ENCODE measurements at places on chromosomes 2 and 18.

- DNase-seq: no peak
Measured at GRCh38 chr2:237411092-237411601, 2.8 kb downstream of the COL6A3 start.

- no peak for DNase-seq
Measured at GRCh38 chr2:222307143-222307756, 8.5 kb upstream of the PAX3 start.

DNA sequence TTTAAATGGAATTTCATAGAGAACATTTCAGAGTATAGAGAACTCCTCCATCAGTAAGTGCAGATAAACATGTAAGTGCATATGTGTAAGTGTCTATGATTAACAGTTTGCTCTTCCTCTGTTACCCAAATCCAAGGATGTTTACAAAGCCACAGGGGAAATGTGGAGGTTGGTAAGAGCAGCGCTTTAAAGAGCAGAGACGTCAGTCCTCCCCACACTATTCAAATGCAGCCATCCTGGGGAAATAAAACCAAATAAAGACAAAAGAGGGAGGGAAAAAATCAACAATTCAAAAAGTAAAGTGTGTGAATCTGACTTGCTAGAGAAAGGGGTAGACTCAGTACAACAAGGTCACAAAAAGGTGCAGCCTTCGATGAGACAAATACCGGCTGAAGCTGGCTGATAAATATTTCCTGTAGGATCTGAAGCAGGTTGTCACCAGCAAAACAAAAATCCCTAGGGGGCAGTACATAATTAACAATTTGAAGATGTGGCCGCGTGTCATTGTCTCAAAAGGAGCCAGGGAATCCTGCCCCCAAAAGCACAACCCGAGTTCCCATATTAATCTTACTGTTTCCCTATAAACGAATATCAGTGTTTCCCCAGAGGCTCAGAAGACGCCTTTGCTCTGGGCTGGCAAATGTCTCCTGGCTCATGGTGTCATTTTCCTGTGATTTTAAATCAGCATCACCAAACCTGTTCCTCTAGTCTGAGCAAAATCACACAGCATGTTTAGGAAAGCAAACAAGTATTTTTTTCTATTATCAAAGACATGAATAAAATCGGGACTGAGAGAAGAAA, 216.5 kb downstream of the CDCA7 start:
- DNase-seq: no peak

DNA sequence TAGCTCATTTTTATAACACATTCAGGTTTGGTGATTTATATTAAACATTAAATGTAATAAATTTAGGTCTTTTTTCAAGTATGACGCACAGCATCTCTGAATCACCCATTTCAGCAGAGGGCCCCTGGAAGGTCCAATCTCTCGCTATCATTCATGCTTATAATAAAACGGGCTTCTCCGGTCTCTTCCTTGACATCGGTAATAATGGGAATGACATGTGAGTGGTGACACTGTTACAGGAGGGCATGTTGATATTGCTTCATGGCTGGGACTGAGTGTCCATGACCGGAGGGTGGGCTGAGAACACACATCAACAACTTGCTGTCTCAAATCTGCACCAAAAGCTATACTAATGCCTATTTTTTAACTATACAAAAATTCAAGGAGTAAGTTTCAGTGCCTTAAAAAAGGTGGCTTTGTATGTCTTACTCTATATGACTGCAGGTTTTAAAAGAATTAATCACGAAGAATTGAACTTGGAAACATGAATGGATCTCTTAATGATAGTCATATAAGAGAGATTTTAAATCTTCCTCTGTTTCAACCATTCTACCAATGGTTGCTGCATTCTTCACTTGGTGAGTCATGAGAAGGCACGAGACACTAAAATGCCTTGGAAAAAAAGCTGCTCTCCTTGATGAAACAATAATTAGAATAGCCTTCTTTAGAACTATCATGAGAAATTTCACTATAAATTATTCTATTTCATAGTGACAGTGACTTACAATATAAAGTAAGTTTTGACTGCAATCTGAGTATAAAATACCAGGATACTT, 101.9 kb upstream of the NRP2 start:
- no peak for DNase-seq

GRCh38 chr18:69158944-69159343, 241.7 kb upstream of the DOK6 start:
- DNase-seq: no peak

- no peak for DNase-seq
Measured at GRCh38 chr2:42386682-42387081, 25.7 kb upstream of the COX7A2L start.

DNA sequence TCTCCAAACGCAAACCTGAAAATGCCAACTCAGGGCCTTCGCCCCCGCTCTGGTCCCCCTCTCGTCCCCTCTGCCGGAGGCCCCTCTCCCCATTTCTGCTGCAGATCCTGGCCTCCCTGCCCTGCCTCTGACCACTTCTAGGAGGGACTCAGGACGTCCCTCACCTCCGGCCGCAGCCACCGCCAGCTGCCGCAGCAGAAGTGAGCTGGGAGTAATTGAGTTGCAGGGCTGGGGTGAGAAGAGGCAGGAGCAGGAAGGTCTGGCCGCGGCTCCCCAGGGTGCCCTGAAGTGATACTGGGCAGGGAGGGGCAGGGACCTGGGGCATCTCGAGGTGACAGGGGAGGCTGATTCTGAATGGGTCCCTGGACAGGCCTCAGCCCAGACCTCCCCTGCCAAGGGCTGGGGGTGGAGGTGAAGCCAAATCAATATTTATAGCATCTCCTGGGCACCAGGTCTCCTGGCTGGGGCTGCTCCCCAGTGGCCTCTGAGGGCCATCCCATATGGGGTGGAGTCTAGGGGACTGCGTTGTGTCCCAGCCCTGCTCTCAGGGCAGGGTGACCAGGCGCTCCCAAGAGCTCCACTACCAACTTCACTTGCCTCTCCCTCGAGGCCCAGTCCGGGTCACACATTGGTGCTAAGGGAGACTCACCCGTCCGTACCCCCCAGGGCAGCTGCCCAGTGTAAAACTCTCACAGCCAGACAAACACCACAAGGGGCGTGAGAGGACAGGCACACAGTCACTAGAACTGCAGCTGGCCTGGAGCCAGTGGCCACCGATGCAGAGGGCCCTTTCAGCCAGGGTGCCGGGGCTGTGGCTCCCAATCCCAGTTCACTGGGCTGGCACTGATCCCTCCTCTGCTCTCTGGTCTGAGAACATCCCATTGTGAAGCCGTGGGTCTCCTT, 33.0 kb downstream of the KCNIP3 start:
- DNase-seq: no peak

GRCh38 chr2:1726558-1726957, 17.8 kb downstream of the PXDN start:
- no peak for DNase-seq

GRCh38 chr2:104521247-104521646, 332.7 kb upstream of the POU3F3 start:
- no peak for DNase-seq

DNA sequence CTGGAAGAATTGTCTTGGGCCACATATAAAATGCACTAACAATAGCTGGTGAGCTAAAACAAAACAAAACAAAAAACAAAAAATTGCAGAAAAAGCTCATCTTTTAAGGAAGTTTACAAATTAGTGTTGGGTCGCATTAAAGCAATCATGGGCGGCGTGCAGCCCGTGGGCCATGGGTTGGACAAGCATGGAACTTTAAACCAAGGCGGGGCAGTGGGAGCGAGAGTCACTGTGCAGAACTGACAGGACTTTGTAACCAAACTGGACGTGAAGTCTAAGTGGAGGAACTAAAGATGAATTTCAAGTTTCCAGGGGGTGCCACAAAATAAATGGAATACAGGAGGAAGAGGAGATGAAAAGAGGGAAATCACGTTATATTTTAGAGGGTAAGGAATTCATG, 80.7 kb downstream of the PSMG2 start:
- DNase-seq: no peak

DNA sequence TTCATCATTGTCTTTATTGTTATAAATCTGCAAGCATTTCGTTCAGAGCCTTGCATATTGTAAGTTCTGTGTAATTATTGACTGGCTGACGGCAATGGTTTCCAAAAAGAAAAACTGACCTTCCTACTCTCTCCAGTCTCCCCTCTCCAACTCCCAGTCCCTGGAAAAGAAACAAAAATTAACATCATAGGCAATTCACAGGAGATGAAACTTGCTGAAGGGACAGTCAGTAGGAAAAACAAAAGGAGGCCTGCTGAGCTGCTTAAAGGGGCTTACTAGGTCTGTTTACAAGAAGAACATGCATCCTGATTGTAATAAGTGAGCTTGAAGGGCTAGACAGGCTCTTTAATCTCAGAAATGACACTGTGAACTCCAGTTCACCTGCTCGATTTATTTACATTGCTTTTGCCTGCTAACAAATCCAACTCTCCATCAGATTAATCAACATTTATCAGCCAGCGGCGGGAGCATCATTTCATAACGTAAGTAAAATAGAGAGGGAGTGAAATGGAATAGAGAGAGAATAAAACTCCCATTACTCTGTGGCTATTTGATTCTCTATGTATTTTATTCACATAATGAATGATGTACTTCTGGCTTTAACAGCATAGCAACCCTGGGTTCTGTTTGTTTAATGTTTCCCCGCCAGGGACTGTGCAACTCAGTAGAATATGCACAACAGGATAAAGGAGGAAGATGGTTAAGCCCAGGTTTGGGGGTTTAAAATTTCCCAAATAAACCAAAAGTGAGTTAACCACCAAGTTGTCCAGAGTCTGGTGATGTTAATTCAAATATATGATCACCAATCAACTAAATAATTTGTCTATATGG, 256.7 kb upstream of the SETBP1 start:
- DNase-seq: no peak

- no peak for DNase-seq
Measured at GRCh38 chr2:89850481-89850880, 1159.0 kb downstream of the RPIA start.

DNA sequence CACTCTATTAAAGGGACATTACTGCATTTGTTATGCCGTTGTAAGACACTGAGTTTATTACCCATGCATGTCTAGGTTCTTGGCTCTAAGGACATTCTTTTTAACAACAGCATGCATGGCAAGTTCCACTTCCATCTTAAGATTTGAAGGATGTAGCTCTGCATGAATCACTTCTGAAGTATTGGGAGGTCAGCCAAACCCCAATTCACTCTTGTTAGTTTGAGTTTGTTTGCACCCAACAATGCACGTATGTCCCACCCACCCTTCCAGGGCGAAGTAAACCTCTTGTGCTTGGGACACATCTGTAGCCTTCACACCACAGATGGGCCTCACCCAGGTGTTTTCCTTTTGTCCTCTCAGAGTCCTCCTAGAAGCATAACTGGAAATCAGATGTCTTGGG, 5.6 kb upstream of the LAMA3 start:
- DNase-seq: no peak

DNA sequence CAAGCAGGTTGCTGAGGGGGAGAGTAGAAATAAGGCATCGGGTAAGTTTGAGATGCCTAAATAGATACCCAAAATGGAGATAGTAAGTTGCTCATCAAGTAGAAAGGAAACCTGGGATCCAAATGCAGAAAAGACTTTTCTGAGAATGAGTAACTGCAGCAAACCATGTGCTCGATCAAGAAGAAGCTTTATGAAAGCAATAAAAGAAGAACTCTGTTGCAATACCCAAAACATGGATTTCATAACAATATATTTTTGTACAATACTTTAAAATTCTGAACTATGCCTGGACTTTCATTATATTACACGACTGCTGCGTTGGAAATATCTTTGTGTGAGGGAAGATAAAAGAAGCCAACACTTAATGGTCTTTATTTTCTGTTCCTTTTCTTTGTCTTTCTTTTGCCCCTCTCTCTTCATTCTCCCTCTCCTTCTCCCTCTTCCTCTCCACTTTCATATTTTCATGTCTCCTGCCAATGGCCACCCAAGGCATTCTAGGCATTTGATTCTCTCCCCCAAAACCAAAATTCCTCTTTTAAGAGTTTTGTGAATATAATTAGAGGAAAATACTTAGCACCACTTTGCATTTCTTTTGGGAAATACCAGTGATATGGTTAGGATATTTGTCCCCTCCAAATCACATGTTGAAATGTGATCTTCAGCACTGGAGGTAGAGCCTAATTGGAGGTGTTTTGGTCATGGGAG, 257.6 kb downstream of the MREG start:
- no peak for DNase-seq

GRCh38 chr2:139864821-139865302, 1084.7 kb upstream of the NXPH2 start:
- DNase-seq: no peak

DNA sequence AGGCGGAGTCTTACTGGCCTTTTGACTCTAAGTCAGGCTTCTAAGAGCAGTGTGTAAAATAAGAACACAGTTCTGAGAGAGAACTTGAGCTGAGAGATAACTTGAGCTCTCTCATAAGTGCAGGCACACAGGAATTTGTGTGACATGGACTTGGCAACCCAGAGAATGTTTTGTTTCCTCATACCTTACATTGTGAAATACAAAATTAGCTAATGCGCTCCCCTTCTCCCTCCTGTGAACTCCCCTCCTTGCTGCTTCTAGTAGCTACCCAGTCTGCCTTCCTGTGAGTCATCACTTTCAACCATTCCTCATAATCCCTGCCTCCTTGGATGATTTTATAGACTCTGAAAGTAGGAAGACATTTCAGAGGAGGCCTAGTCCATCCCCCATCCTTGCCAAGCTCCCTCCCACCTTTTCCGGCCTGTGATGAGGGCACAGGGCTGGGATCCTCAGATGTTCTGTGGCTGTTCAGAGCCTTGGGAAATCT, 22.6 kb downstream of the FER1L5 start:
- DNase-seq: no peak
